Fibroblast of lung (primary cell): ENCODE measurements at places on chromosomes 12 and 14. TPM values are rescaled to one million over a fixed set of nuclear protein-coding genes. Genes with fewer than 3 reads are reported as not detected.

DNA sequence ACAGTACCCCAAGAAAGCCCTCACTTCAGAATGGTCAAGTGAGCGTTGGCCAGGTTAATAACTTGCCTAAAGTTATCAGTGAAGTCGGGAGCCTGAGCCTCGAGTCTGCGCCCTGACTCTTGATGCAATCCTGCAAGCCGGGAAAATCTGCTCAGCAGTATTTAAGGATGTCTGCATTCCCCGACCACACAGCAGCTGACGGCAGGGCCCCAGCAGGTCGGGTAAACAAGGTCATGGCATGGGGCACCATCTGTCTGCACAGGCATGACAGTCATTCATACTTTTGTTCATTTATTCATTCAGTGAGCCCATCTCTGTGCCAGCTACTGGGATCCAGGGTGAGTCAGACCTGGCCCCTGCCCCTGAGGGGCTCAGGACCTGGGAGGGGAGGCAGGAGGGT is 11.1 kb downstream of the ABCB9 start:
- no peak for DNase-seq

GRCh38 chr12:126534942-126535341 is 1469.7 kb downstream of the AACS start:
- no peak for DNase-seq

DNA sequence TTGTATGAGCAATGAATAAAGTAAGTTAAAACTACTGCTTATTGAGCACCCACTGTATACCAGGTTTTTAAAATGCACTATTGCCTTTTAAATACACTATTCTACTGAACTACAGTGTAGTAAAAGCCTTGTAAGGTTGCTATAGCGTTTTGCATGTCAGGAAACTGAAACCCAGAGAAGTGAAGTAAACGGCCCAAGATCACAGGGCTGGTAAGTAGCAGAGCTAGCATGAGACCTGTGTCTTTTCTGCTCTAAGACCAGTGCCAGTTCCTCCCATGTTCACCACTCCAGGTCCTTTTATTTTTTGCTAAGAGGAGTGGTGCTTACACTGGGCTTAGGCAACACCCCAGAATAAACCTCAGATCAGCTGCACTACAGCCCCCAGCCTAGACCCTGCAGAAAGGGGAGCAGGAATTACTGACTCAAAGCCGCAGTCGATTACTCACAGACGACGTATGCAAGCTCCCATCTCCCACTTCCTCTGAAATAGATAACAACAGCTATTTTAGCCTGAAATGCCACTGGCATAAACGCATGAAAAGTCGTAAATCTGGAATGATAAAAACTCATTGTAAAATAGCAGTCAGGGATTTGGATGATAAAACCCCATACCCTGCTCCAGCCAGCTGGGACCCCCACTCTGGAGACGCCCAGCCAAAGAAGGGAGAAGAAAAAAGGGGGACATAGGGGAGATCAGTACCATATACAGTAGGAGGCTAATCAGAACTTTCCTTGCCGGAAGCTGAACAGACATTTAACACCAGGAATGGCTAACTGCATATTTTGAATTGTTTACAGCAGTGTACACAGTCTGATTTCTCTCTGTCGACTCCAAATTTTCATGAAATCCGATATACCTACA is 108.3 kb downstream of the NUAK1 start:
- DNase-seq: peak; percentile 100

DLST gene
- 47.0 and 95.3 TPM in 2 replicates for total RNA-seq

DNA sequence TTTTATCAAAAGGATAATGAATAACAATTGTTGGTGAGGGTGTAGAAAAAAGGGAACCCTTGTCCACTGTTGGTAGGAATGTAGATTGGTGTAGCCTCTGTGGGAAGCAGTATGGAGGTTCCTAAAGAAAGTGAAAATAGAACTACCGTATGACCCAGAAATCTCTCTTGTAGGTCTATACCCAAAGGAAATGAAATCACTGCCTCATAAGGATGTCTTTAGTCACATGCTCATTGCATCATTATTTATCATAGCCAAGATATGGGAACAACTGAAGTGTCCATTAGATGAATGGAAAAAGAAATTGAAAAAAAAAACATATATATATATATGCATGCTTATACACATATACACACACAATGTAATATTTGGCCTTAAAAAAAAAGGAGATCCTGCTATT is 158.8 kb upstream of the NPAS3 start:
- no peak for DNase-seq

DNA sequence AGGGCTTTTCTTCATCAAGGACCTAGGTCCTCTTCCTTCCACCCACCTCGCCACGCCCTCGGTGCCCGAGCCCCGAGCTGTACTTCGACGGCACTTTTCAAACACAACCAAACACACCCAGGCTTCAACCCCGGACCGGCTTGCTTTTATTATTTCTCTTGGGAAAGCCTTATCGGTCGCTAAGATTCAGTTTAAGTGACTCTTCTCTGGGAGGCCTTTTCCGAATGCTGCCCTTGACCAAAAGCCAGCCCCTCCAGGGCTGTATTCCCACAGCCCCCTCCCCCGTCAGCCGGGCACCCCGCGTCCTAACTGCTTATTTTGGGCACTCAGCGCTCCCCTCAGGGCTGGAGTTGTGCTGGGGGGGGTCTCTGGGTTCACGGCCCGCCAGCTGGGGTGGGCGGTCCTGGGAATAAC is 644 bp upstream of the PPP4R4 start:
- no peak for DNase-seq

DNA sequence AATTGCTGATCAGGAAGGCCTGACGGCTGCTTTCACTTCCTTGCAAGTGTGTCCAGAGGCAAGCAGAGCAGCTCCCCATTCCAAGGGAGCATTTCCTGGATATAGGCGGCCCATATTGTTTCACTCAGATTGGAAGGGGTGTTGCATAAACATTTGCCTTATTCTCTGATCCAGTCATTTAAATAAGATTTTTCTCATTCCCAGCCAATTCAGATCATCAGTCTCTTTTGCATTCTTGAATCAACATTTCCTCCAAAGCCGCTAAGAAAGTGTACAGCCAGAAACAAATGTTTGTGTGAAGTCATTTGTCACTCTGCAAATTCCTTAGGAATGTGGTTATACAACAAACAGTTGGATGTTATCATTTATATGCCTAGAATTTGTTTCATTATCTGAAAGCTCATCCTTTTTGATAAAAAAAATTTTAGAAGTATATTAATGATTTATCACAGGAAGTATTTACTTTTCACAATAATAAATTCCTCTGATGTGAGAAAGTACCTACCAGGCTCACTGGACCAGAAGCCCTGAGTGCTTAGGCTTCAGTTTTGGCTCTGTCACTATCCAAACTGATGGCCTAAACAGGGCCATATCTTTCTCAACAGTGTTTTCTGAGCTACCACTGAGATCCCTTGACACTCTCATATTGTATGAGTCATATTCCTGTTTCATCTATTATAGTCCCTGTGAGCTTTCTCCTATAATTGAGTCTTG is 379.6 kb downstream of the CCDC91 start:
- peak; percentile 78 for DNase-seq

TMEM253 gene
- not detected in 2 replicates for total RNA-seq

- DNase-seq: peak; percentile 44
Measured at GRCh38 chr14:101561145-101561896, at the start of gene DIO3. Gene DIO3 (plus strand): TSS chr14:101561495.

GRCh38 chr14:60845523-60845922 is 111.0 kb downstream of the MNAT1 start:
- no peak for DNase-seq

DNA sequence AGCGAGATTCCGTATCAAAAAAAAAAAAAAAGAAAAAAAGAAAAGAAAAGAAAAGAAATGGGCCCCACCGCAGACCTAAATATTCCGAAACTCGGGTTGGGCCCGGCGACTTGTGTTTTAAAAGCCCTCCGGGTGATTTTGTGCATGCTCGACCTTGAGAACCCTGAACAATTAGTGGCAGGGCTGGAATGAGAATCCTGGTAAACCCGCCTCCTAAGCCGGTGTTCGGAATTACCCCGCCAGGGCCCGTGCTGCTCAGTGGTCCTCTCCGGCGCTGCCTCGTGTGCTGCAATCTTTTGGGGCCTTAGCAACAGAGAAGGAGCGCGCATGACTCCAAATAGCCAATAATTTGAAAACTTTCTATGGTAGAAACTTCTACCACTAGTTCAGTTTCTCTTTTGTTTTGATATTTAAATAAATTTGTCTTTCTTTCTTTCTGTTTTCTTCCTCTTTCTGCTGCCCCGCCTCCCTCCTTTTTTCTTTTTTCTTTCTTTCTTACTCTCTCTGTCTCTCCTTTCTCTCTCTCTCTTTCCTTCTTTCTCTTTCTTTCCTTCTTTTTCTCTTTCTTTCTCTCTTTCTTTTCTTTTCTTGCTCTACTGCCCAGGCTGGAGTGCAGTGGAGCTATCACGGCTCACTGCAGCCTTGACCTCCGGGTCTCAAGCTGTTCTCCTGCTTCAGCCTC is 1.5 kb upstream of the GALNT6 start:
- DNase-seq: peak; percentile 66
